ENCODE measurements at places on chromosomes 5 and 9.

DNA sequence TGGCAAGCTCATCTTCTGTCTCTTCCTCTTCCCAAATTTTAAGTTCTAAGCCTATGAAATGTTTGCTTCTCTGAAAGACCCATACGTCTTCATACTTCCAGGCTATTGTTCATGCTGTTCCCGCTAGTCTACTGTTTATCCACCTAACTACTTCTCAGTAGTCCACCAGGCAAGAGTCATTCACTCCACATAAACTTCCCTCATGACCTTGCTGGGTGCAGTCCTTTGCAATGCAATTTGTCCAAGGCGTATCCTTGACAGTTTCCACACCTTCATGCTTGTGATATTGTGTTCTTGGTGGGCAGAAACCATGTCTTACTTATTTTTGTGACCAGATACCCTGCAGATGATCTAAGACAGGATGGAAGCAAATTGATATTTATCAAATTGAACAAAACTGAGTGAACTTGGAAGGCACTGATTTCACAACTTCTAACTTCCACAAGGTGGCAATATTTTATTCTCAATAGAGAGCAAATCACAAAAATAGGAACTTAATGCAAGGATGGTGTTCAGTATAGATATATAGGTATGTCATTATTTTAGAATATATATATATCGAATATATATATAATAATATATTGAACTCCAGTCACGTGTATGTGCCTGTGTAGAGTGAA lies 30.3 kb downstream of the TYRP1 start:
- no peak for DNase-seq

DNA sequence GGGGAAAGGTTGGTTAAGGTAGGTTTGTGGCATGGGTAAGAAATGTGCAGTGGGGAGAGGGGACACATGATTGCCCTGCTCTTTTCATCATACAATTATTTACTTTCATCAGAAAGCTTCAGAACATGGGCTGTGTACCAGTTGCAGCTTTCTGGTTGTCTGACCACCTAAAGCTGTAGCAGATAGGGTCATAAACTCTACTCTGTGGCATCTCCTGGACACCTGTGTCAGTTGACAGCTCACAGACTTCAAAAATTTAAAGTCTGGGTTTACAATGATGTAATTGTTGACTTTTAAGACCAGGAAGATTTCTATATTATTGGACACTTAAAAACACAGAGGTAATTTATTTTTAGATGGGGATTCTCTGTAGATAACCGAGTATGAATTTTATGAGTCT lies 222.7 kb upstream of the PRR16 start:
- no peak for DNase-seq

- DNase-seq = no peak
Measured at GRCh38 chr9:76115396-76115795, 224.9 kb downstream of the PCSK5 start.

- DNase-seq = no peak
Measured at GRCh38 chr5:96788112-96788749, 19.5 kb downstream of the ERAP1 start.

GRCh38 chr5:83564069-83564749 lies 92.7 kb downstream of the VCAN start:
- no peak for DNase-seq

DNA sequence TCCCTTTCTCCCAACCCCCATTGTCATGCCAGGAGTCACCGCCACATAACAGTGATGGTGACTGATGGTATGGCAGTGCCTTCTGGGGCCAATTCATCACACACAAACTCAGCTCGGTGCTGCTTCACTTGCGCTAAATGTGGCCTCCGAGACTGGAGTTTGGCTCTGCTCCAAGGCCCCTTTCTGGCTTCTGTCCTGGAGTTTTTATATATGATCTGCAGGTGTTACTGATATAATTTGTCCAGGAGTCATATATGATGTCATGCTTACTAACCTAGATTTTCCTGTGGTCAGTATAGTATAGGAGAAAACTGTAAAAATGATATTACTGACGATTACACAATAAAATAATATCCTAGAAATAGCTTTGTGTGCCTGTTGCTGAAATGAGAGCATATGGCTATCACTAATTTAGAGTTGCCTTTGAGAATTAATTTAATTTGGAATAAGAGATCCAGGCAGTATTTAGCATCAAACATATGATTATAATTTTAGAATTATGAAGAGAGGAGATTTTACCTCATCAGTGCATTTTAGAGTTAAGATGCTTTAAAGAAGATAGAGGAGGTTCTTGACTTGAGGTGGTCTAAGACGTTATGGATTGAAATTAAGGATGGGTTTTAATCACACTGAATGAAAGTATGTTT lies 334.1 kb upstream of the CD180 start:
- DNase-seq = no peak

GRCh38 chr9:130891688-130892476 lies 4.7 kb downstream of the QRFP start:
- DNase-seq = no peak

GRCh38 chr5:145598184-145598583 lies 237.0 kb downstream of the PRELID2 start:
- no peak for DNase-seq

- DNase-seq = no peak
Measured at GRCh38 chr9:21153336-21154017, 11.8 kb upstream of the IFNW1 start.

DNA sequence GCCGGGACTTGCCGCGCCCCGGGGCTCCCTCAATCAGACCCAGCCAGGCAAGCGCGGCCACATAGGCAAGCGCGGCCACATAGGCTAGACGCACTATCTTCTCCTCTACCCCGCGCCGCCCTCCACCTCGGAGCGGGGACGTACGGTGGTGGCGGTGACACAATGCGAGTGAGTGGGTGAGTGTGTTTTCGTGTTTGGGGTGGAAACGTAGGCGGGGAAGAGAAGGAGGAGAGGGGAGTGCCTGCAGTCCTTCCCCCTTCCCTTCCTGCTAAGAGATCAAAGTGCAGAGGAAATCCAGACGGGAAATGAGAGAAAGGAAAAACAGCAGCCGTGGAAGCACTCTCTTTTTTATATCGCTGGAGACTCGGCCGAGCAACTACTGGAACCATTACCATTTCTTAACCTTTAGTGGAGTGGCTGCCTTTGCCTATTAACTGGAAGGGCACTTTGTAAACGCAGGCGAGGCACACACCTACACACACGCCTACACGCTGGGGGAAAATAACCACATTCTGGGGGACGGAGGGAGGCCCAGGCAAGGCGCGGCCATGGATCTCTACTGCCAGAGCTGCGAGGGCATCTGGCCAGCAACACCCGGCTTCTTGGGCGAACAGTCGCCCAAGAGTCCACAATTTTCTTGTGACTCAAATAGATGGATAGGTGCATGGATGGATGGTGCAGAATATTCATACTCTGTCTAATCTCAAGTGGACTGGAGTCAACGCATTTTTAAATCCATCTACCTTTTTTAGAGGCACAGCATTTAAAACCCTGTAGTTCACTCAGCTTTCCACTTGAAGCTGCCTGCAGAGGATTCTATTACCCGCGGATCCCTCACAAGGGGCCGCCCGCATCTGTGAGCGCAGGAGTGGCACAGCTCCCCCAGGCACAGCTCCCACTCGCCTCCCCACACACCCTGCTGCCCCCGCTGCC lies 2.1 kb downstream of the EDIL3 start:
- no peak for DNase-seq

DNA sequence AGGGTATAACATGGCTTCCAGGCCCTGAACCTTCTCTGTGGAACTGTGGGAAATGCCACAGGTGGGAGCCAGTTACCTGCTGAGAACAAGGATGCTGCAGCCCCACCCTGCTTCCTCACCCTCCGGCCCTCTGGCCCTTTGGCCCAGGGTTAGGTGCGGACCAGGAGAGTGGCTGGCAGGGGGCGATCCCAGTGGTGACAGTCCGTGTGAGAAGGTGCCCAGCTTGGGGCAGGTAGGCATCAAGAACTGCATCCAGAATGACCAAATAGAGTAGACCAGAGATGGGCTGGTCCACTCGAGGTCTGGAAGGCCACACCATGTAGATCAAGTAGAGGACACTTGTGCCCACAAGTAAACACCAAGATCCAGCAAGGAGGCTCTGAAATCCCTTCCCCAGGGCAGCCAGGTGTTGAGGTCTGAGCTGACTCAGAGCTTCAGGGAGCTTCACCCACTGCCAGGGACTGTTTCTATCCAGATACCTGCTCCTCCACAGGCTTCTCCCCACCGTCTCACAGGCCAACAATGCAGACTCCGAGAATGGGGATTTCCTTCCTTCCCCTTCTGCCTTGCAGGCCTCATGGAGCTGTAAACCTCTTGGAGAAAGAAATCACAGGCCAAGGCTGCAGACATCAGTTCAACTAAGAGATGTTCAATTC lies 61.4 kb upstream of the ZSWIM6 start:
- DNase-seq = no peak

DNA sequence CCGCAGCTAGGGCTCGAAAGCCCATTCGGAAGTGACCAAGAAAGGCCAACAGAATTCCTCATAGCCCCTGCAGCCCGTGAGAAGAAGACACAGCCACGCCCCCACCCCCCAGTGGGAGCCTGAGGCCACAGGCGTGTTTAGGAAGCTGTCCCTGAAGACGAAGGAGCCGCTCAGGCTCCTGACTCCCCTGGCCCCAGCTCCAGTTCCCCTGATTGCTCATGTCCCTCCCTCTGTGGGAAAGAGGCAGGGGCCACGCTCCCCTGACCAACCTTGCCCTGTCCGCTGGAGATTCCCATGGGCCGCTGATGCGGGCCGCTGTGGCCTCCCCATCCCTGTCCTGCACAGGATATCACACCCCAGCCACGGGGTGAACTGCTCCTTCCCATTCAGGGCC lies 13.6 kb downstream of the ROPN1L start:
- DNase-seq = no peak

- no peak for DNase-seq
Measured at GRCh38 chr5:109900911-109901627, 211.3 kb downstream of the MAN2A1 start.

GRCh38 chr5:150184990-150185912 lies 4.6 kb upstream of the SLC6A7 start:
- DNase-seq = no peak

DNA sequence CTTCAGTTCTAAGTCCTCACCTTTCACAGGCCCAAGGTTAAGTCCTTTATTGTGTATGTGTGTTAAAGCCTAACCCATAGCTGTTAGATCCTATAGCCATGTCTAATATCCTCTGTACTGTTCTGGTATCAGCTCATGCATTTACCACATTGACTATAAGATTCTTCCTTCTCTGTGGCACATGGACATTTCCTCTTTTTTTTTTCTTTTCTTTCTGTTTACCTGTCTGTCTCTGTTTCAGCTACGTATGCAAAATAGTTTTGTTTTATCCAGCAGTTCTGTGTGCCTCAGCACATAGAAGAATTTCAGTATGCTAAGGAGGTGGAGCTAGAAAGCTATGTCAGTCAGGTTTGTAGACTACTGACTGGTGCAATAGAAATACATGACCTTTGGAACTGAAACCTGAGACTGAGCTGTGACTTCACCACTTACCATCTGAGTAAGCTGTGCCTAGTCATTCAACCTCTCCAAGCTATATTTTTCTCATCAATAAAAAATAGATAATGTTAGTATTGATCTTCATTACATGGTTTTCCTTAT lies 155.6 kb upstream of the VLDLR start:
- no peak for DNase-seq

GRCh38 chr5:63233911-63234310 lies 655.3 kb downstream of the LRRC70 start:
- DNase-seq = no peak

- DNase-seq = no peak
Measured at GRCh38 chr9:87324613-87325194, 173.0 kb upstream of the DAPK1 start.

DNA sequence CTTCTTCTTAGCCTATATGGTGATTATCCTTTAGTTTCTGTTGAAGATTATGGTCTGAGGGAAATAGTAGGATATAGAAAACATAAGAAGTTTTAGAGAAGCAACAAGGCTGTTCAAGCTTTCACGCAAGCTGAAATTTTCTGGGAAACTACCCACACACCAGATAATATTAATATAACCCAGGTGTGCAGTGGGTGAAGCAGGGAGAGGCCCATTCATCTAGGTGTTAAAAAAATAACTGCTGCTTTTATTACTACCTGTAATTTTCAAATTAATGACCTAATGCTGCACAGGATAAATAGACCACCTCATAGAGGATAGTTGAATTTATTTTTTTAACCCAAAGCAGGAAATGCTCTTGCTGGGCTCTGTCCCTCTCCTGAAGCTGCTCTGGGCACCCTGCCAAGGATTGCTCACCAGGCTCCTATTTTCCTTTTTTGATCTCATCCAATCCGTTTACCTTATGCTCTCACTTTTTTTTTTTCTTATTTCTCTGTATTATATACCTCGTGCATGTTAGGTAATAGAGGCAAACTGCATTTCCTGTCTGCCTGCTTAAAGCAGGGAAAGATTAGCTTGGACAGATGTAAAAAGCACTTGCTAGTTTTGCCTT lies 124.3 kb upstream of the SLC12A2 start:
- DNase-seq = no peak

- DNase-seq = no peak
Measured at GRCh38 chr9:16267281-16268066, 603.0 kb downstream of the BNC2 start.

DNA sequence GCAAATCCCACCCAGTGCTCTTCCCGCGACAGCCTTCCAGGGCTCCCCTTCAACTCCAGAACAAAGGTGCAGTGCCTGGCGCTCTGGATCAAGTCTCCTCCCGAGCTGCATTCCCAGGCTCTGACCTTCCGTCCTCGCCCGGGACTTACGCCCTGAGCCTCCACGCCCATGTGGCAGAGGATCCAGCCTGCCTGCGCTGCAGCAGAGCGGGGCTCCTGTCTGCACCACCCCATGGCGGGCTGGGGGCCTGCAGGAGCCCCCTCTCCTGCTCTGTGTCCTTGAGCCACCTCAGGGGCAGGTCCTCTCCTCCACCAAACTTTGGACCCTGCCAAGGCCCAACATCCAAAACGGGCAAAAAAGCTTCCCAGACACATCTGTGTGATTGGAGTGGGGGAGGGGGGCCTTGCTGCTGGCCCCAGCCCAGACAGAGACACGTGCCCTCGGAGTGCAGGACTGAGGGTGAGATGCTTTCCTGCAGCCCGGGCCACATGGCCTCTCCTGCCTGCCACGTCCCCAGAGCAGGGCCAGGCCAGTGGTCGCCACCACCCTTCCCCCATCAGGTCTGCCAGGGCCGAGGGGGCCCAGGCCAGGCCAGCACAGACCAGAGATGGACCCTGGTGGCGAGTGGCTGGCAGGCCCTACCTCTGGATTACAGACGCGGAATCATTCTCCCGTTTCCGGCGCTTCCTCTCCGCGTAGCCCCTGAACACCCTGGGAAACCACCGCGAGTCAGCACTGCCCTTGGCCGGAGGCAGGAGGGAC lies 4.4 kb downstream of the NSMF start:
- no peak for DNase-seq

- DNase-seq = no peak
Measured at GRCh38 chr5:145591578-145591977, 243.6 kb downstream of the PRELID2 start.

GRCh38 chr5:150162142-150162513 lies 4.5 kb upstream of the CDX1 start:
- no peak for DNase-seq

DNA sequence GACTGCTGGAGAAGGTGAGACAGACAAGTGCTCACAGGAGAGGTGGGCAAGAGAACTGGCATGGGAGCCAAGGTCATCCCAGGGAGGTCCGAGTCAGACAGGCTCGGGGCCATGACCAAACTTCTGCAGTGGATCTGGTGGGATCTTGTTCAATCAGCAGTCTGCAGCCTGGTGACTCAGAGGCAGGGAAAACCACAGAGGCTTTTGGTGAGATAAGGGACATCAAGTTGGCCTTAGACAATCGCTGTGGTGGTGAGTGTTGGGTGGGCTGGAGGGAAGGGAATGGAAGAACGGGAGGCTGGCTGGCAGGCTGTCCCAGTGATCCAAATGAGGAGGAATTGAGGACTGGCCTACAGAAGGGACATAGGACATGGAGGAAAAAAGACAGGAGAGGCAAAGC lies 123.8 kb downstream of the TMEM174 start:
- DNase-seq = no peak

- no peak for DNase-seq
Measured at GRCh38 chr5:139404484-139404840, 573 bp upstream of the SPATA24 start.
